Fibroblast of skin of right quadriceps (primary cell): ENCODE measurements at places on chromosomes 4 and X.

GRCh38 chr4:100016191-100016590, 66.1 kb upstream of the H2AZ1 start:
- no peak for DNase-seq

GRCh38 chrX:144601010-144601409, 646.3 kb upstream of the SPANXN1 start:
- no peak for DNase-seq

DNA sequence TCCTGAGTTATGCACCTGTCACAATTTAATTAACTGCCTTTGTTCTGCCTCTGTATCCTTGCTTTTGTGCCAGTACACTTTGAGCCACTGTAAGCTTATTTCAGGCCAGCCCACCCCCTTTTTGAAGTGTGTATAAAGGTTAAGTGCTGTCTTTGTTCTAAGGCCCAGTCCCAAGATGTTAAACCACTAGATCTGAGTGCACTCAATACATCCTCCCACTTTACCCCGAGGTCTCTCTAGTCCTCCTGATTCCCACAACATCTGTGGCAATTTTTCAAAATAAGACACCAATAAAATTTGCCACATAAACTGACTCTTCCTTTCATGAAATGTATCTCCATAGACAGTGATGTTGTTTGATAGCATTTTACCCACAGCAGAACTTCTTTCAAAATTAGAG, 124.1 kb upstream of the SPIN4 start:
- no peak for DNase-seq

DNA sequence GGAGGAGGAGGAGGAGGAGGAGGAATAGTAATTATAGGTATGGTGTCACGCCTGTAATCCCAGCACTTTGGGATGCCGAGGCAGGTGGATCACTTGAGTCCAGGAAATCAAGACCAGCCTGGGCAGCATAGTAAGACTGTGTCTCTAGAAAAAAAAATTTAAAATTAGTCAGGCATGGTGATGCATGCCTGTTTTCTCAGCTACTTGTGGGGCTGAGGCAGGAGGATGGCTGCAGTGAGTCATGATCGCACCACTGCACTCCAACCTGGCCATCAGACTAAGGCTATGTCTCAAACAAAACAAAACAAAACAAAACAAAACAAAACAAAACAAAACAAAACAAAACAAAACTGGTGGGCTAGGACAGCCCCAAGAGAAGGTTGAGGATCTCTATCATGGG, 3.0 kb downstream of the STARD8 start:
- DNase-seq = peak; percentile 36

DNA sequence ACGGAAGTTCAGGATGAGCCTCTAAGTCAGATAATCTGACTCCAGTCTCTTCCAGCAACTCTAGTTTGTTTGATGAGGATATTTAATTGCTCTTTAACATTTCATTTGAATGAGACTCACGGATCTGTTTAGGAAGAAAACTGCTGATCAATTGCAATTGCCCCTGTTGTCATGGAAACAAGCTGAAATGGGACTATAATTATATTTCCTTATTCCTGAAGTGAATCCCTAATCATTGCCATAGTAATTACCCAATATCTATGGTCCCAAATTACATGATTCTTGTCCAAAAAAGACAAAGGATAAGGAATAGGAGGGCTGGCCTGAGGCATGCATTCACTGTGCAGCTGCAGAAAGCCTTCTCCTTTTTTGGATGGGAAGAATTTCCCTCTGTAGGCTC, 105.3 kb downstream of the AASDH start:
- DNase-seq = no peak

- no peak for DNase-seq
These were observed 50.2 kb upstream of the KIT start for GRCh38 chr4:54607521-54607920.

DNA sequence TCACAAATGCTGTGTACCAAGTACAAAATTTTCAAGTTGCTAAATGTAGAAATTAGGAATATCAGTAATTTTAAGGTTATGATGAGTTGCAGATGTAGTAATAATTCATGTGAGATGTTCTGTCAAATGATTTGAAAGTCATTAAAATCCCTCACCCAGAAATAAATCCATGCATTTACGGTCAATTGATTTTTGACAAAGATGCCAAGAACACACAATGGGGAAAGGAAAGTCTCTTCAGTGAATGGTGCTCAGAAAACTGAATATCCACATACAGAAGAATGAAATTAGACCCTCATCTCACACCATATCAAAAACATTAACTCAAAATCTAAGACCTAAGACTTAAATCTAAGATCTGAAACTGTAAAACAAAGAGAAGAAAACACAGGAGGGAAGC, 12.9 kb upstream of the BMPR1B start:
- DNase-seq = no peak

GRCh38 chr4:85571008-85571407, 96.1 kb downstream of the ARHGAP24 start:
- DNase-seq = no peak

- DNase-seq = peak; percentile 80
These were observed 133.4 kb downstream of the TBC1D19 start for GRCh38 chr4:26717332-26717731.

DNA sequence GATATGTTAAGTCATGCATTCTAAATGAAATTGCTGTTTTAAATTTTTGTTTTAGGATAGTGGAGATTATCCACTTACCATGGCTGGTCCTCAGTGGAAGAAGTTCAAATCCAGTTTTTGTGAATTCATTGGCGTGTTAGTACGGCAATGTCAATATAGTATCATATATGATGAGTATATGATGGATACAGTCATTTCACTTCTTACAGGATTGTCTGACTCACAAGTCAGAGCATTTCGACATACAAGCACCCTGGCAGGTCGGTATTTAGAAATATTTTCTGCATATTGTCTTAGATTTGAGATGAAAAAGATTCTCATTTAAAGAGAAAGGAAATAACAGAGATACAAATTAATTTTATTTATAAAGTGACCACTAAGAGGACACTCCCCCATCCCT, 83.6 kb downstream of the STAG2 start:
- DNase-seq = no peak

DNA sequence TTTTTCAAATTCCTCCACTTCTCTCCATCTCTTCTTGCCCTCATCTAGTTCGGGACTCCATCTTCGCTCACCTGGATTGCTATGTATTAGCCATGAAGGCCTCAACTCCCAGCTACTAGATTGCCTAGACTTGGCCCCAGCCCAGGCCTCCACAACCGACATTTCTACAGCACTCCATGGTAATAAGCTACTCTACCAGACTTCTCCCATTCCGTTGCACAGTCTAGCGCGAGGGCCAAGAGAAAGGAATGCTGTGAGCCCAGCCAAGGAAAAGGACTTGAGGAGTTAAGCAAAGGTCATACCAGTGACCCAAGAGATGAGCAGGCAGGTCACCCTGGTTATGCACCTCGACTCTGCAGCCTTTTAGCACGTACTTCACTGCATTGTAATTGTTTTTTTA, 75.6 kb downstream of the SOWAHB start:
- no peak for DNase-seq

DNA sequence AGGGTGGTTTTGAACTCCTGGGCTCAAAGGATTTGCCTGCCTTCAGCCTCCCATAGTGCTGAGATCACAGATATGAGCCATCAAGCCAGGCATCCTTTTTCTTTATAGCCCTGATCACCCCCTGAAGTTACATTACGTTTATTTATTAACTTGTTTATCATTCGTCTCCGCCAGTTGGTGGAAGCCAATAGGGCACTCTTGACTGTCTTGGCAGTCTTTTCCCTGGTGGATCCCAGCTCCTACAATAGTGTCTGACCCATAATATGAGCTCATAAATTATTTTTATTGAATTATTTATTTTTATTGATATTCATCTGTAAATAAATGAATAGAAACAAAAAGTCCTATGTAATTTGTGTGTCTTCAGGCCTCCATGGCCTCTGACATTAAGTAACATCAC, 484.3 kb upstream of the FAT1 start:
- DNase-seq = no peak

- DNase-seq = peak; percentile 65
These were observed 37.2 kb downstream of the GUCY1B1 start for GRCh38 chr4:155795991-155796390.

DNA sequence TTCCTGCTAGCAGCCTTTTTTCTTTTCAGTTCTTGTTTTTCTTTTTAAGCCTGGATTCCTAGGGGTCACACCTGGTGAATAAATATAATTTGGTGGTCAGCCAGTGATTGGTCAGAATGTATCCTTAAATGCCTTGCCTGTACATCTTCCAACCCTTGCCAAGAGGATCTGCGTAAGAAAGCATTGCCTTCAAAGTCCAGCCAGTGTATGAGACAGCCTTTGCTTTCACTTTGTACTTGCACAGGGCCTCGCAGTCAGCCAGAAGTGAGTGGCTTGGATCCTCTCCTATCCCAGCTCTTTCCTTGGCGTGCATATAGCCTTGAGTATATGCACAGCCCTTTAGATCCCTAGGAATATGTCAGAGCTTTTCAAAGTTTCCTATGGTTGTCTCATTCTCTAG, 22.2 kb downstream of the KANTR start:
- peak; percentile 43 for DNase-seq

DNA sequence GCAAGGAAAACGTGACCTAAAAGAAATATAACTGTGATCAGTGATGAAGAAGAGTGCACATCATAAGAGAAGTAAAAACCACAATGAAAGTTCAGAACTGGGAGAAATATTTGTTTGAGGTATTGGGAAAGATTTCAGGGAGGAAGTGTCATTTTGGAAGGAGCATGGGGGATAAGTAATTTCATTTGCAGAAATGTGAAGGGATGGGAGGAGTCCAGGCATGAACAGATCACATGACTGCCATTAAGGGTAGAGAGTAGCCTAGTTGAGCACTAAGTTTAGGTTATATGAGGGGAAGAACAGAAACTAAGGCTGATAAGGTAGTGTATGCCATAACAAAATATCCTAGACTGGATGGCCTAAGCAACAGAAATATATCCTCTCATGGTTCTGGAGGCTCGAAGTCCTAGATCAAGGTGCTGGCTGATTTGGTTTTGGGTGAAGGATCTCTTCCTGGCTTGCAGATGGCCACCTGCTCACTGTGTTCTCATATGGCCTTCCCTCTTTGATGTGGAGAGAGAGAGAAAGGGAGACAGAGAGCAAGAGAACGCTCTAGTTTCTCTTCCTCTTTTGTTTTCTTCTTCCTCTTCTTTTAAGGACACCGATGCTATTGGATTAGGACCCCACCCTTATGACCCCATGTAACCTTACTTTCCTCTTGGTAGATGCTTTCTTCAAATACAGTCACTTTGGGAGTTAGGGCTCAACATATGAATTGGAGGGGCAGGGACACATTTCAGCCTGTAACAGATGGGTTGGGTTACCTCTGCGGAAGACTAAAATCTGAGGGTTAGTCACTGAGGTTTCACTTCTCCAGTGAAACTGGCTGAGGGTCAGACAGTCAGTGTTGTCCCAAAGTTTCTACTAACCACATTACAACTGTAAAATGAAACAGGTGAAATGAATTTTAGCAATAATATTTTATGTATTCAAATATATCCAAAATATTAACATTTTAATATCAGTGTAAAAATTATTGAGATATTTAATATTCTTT, 77.9 kb downstream of the EGF start:
- no peak for DNase-seq

- DNase-seq = no peak
These were observed 1470.6 kb upstream of the PABPC4L start for GRCh38 chr4:135672202-135672601.

GRCh38 chrX:132058975-132059374, 35.9 kb downstream of the STK26 start:
- DNase-seq = no peak

DNA sequence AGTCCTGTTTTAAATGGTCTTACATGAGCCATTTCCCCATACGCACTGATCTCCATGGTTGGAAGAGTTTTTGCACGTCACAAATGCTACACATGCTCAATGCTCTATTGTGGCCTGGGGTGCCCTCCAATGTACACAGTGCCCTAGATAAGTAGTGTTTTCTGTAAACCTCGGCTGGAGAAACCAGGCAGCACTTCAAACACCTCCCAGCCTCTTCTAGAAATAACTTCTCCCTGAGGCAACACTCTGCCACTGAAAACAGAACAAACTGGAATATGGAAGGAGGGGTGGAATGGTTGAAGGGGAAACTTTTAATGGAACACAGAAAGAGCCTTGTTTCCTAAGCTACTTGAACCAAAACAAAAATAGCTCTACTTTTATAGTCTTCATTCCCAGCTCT, 123.9 kb upstream of the CBR4 start:
- DNase-seq = no peak

- no peak for DNase-seq
These were observed 52.8 kb downstream of the REPS2 start for GRCh38 chrX:16999275-16999674.

DNA sequence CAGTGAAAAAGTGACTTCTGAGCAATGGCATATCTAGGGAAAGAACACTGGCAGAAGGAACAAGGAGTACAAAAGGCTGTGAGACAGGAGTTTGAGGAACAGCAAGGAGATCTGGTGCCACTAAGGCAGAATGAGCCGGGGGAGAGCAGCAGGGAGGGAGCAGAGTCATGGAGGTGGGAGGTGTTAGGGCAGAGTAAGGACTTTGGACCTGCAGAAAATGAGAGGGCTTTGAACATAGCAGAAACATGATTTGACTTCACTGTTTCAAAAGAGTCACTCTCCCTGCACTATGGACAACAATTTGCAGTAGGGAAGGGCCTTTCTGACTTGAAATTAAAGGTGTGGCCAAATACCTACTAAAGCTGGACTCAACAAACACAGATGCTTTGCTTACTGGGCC, 356.2 kb downstream of the ADGRL3 start:
- DNase-seq = no peak

DNA sequence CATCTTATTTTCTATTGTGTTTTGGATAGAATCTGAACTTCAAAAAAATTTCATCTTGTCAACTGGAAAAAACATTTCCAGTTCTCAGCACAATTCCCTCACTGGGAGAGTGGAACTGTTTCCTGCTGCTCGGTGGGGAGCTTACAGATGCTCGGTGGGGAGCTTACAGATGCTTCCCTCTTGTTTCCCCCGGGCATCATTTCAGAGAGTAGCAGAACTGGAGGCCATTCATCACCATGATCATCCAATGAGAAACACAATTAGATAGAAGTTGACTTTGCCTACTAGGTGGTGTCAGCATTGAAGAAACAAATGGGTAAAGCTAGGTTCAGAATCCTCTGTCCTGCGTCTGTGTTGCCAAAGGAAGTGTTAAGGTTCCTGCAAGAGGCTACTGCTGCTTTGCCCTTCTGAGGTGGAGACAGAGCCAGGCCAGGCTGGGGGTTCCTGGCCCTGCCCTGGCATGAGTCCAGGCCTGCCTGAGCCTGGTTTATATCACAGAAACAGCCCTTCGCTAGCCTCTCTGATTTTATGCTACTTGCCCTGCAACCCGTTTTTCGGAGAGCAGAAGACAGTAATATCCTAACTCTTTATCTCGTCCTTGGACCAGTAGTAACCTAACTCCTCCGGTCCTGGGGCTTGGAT, 70.6 kb downstream of the TAPT1 start:
- DNase-seq = no peak

DNA sequence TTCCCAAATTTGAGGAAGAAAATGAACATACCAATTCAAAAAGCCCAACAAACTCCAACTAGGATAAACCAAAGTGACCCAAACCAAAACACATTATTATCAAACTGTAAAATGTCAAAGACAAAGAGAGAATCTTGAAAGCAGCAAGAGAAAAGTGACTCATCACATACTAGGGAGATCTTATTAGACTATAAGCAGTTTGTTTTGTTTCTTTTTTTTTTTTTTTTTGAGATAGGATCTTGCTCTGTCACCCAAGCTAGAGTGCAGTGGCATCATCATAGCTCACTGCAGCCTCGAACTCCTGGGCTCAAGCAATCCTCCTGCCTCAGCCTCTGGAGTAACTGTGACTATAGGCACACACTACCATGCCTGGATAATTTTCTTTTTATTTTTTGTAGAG, 12.6 kb downstream of the C4orf36 start:
- no peak for DNase-seq
